ENCODE measurements at places on chromosomes 5 and 9. TPM values are rescaled to one million over a fixed set of nuclear protein-coding genes. Genes with fewer than 3 reads are reported as not detected.

Gene PHF19
- total RNA-seq: 7.6 TPM

Gene PCDHB13
- not detected for total RNA-seq

Gene LCN1
- total RNA-seq: not detected

Gene PHF2
- total RNA-seq: 10.9 TPM

Gene SAXO1
- not detected for total RNA-seq

Gene LCN6
- not detected for total RNA-seq

Gene VLDLR
- total RNA-seq: 26.9 TPM

Gene MELK
- 8.2 TPM for total RNA-seq

Gene MRPL41
- 64.2 TPM for total RNA-seq

Gene ADGRV1
- 3.3 TPM for total RNA-seq

Gene ZNF300
- total RNA-seq: 4.7 TPM

Gene MYOZ3
- total RNA-seq: not detected

Gene CBY3
- total RNA-seq: not detected

Gene PCSK1
- total RNA-seq: not detected

Gene RIGI
- 2.9 TPM for total RNA-seq

Gene LIFR
- total RNA-seq: 4.4 TPM

Data from bronchial epithelial cell (primary cell).